Stimulated activated CD4-positive, alpha-beta T cell treated with anti-CD3 and anti-CD28 coated beads, Interleukin-12 subunit alpha, Interleukin-12 subunit beta, amount 100 ng/mL, for 24 hours (primary cell): ENCODE measurements at places on chromosomes 6 and 20.

DNA sequence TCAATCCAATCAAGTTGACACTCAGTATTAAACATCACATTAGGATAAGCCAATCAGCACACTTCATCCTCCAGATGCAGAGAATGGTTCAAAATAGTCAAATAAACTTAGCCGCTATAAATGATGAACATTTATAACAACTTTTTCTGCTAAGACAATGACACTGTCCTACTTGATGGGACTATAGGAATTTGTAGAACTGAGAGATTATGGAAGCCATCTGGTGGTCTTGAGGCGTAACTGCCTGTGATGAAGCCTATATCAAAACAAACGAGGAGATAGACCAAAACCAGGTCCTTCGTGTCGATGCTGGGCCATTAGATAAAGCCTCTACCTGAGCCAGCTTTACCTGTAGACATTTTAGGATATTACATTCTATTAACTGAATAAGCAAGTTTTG lies 631.1 kb downstream of the COL12A1 start:
- DNase-seq = no peak

DNA sequence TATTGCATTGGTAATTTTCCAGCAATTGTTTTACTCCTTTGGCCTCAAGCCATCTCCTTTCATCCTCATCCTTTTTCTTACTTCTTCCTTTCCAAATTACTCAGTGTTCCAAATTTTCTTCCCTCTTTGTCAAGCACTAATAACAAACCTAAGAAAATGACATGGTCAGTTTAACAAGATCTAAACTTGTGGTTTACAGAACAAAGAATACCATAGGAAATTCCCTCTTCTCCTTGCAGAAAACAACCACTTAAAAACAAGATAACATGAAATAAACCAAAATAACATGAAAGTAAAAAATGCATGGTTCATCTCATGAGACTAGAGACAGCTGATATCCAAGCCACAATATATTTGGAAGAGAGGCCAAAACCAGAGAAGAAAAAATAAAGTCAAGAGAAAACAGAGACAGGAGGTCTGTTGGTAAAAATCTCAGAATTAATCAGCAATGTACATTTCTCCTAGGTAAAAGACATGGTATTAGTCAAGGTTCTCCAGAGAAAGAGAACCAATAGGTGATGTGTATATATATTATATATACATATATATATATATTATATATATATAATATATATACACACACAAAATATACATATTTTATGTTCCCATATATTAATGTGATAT lies 51.0 kb upstream of the SENP6 start:
- DNase-seq = no peak

- no peak for DNase-seq
Observed at GRCh38 chr6:11996751-11997150, 15.4 kb upstream of the HIVEP1 start.

DNA sequence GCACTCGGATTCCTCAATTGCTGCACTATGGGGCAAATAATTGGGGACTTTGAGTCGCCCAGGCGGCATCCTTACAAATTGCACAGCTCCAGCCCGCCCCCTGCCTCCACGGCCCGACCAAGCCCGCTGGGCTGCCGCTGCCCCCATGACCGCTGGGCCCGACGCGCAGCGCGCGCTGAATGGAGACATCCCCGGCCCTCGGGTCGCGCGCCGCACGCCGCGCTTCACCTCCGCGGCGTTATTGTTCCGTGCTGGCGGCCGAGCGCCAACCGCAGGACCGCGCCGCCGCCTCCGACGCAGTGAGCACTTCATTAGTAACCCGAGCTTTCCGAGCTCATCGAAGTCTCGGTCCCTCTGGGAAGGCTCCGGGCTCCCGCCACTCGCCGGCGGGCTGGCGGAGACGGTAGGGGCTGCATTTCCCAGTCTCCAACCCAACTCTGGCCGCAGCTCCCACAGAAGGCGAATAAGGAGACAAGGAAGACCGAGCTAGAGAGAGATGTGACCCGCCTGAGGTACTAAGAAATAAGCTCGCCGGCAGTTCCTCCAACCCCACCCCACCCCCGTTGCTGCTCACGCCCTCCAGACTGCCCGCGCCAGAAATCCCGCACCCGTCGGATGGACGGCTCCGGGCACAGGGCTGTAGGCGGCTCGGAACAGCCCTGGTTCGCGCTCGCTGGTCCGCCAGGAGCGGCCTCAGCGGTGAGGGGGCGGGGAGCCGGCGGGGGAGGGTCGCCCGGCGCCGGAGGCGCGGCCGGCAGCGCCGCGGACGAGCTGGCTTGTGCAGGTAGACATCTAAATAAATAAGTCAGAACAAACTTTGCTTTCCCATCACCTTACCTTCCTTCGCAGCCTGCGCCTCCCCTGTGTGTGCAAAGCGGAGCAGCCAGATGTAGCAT lies 703 bp downstream of the EPHA7 start:
- no peak for DNase-seq

DNA sequence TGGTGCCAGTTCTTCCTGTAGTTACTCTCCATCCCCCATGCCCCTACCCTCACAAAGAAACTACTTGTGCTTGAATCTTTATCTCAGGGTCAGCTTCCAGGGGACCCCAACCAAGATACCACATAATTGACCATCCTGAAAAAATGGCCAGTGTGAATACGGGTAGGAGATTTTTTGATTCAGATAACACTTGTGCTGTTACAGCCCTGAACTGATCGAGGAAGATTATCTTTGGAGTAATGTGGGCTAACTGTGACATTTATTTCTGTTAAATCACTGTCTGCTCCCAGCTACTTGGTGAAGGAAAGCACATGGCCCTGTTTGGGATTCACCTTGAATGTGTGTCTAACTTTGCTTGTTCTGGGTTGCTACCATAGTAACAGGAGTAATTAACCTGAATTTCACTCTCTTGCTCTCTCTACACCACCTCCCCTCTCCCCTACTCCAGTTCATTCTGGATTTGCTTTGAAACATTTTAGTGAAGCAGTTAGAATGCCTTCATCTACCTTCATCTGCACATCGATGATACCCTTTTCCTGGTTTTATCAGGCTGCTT lies 219.6 kb upstream of the CHD6 start:
- DNase-seq = no peak

DNA sequence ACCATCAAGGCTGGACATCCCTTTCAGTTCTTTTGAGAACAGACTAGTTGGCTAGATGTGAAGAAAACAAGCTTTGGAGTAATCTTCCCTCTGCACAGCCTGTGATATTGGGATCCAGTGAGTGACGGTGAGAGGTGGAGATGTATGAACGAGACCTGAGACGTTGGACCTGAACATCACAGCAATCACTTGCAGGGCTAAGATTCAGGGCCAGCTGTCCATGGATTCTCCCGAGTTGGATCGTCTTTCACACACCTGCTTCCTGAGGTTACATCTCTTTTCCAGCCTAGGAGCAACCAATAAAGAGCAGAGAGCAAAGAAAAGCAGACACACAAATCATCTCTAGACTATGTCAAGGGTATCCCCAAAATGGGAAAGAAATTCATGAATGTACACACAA lies 30.0 kb upstream of the TMEM14A start:
- no peak for DNase-seq
